Pancreas (tissue), 10 donors: ENCODE measurements at places on chromosomes 2 and 18. TPM values are rescaled to one million over a fixed set of nuclear protein-coding genes. Genes with fewer than 3 reads are reported as not detected.

GATA6 gene
- polyA plus RNA-seq = 20.1 TPM

AKAIN1 gene
- polyA plus RNA-seq = 6.8 TPM

THOC1 gene
- polyA plus RNA-seq = 46.0 TPM

FARSB gene
- polyA plus RNA-seq = 12.1 TPM

CCDC148 gene
- polyA plus RNA-seq = 0.57 TPM

DNA sequence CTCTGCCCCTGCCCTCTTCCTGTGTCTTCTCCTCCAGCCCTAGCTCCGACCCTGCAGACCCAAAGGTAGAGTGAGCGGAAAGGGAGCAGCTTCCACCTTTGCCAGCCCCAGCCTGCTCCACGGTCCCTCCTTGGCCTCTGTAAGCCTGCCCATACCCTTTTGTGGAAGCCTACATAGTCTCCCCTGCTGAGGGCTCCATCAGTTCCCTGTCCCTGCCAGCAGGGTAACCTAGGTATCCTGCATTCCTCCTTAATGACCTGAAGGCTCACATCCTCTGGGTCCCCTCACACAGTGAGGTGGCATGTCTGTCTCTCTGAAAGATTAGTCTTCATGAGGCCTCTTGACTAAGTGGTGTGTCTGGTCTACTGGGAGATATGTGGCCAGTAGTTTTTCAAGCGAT, 20.5 kb upstream of the ACKR3 start:
- no peaks in the 10 kb centered on the region for H3K27me3 ChIP-seq
- no peaks in the 10 kb centered on the region for H3K4me1 ChIP-seq
- no peak overlapping the region for H3K27ac ChIP-seq
- no peaks in the 10 kb centered on the region for H3K36me3 ChIP-seq
- DNase-seq = no peak

DNA sequence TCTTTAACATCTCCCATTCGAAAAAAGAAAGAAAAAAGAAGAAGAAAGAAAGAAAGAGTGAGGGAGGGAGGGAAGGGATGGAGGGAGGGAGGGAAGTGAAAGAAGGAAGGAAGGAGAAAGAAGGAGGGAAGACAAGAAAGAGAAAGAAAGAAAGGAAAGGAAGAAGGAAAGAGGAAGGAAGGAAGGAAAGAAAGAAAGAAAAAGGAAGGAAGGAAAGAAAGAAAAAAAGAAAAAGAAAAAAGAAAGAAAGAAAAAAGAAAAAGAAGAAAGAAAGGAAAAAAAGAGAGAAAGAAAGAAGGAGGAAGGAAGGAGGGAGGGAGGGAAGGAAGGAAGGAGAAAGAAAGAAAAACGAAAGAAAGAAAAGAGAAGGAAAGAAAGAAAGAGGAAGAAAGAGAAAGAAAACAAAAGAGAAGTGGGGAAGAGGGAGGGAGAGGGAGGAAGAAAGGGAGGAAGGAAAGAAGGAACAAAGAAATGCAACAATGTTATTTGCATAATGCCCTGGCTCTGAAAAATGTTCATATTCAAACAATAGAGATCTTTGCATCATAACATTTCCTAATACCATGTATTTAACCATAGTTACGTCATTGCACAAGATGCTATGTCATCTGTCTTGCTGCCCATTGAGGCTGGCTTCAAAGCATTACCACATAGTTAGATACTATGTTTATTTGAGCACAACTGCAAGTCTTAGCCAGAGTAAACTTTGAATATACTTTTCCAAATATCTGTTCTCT, 550.6 kb downstream of the DSC3 start:
- no peaks in the 10 kb centered on the region for H3K27me3 ChIP-seq
- no peaks in the 10 kb centered on the region for H3K4me1 ChIP-seq
- H3K36me3 ChIP-seq = no peaks in the 10 kb centered on the region
- H3K27ac ChIP-seq = no peak overlapping the region

DNA sequence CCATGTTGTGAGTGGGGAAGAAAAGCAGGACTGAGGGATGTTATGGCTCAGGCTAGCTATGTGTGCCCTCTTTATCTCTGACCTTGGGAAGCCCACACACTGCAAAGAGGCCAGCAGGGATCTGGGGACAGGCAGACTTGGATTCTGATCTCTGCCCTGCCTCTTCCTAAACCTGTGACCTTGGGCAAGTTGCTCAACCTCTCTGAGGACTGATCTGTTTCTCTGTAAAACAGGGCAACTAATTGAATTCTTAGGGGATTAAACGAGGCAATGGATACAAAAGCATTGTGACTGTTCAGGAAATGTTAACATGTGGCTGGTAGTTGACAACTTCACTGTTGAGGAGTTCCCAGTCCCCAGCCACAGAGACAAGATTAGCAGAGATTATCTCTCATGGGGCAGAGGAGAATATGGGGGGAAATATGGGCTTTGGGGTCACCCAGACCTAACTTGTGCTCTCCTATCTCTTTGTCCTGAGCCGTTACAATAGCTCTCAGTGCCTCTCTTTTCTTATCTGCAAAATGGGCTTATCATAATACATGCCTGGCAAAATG, 184.7 kb upstream of the GLI2 start:
- H3K4me1 ChIP-seq = peaks cover 28% of the 10 kb centered on the region
- no peak for DNase-seq
- H3K27ac ChIP-seq = no peak overlapping the region
- H3K27me3 ChIP-seq = no peaks in the 10 kb centered on the region
- no peak overlapping the region for H3K4me3 ChIP-seq
- no peaks in the 10 kb centered on the region for H3K36me3 ChIP-seq

DNA sequence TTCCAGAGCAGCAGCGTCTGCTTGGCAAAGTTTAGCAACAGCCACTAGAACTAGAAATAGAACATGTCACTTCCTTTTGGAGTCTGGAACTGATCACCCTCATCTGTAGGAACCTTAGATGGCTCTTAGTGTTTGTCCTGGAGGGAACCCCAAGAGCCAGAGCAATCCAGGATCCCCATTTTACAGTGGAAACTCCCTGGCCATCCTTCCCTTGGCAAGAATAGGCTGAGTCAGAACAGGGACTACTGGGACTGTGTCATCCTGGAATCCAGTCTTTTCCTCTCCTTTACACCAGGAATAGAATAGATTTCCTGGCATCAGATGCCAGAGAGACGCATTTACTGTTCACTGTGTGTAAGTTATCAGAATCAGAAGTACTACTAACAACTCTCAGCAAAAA, 33.2 kb upstream of the GRHL1 start:
- no peaks in the 10 kb centered on the region for H3K27me3 ChIP-seq
- no peaks in the 10 kb centered on the region for H3K4me1 ChIP-seq
- H3K36me3 ChIP-seq = no peaks in the 10 kb centered on the region
- DNase-seq = no peak
- H3K27ac ChIP-seq = no peak overlapping the region

- no peak for DNase-seq
- H3K4me1 ChIP-seq = no peaks in the 10 kb centered on the region
- no peaks in the 10 kb centered on the region for H3K36me3 ChIP-seq
- H3K27me3 ChIP-seq = no peaks in the 10 kb centered on the region
- H3K4me3 ChIP-seq = no peak overlapping the region
These were observed 83.7 kb downstream of the EN1 start for GRCh38 chr2:118763797-118764196.

- H3K4me1 ChIP-seq = no peaks in the 10 kb centered on the region
- DNase-seq = no peak
These were observed 951.9 kb downstream of the TSN start for GRCh38 chr2:122707224-122707824.

- no peaks in the 10 kb centered on the region for H3K27me3 ChIP-seq
- peaks cover 19% of the 10 kb centered on the region for H3K4me1 ChIP-seq
- H3K4me3 ChIP-seq = no peak overlapping the region
- DNase-seq = no peak
- no peak overlapping the region for H3K27ac ChIP-seq
These were observed 274.9 kb upstream of the VWC2L start for GRCh38 chr2:214135966-214136365.

DNA sequence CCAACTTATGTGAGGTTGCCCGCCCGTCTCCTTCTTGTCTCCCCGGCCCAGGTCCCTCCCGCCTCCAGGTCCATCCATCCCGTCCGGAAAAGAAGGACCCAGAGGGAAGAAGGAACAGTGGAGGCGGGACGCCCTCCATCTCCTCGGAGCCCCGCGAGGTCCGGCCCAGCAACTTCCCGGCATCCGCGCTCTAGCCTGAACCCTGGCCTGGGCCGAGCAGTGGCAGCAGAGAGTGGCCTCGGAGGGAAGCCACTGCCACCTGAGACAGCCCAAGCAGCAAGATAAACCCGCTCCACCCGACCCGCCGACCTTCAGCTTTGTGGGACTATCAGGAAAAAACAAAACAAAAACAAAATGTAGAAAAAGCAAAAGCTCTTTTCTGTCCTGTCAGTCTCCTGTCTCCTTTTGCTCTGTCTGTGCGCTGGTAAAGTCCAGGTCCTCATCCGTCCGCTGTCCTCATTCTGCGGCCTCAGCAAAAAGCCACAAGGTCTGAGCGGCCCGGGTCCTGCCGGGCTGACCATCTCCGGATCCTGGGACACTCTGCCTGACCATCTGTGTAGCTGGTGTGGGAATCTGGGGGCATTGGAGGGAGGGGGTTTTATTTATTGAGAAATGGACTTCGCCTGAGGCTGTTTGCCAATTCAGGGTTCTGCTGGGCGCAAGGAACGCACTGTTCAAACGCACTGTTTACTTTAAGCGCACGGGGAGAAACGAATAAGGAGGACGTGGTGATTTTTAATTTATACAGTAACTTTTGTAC, 3.1 kb downstream of the DLX1 start:
- no peaks in the 10 kb centered on the region for H3K4me1 ChIP-seq
- no peaks in the 10 kb centered on the region for H3K36me3 ChIP-seq
- H3K27ac ChIP-seq = no peak overlapping the region

DNA sequence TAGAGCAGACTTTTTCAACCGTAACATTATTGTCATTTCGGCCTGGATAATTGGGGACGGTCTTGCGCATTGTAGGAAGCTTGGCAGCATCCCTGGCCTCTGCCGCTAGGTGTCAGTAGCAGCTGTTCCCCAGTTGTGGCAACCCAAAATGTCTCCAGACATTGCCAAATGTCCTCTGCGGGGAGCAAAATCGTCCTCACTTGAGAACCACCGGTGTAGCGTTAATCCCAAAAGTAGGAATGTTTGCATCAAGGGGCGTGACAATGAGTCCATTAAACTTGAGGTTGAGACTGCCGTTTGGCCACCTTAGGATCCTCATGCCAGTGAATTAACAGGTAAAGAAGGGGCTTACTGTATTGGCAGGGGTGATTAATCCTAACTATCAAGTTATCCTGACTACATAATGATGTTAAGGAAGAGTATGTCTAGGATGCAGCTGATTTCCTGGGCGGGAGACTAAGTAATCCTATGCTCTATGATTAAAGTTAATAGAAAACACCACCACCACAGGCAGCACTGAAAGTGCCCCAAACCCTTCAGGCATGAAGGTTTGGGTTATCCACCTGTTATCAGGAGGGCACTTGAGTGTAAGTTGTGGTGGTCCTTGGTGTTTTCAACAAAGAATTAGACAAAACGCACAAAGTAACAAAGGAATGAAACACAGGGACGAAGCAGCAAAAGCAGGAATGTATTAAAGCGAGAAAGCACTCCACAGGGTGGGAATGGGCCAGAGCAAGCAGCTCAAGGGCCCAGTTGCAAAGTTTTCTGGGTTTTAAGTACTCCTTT, 4.9 kb upstream of the ZC3H8 start:
- H3K36me3 ChIP-seq = no peaks in the 10 kb centered on the region
- H3K27me3 ChIP-seq = no peaks in the 10 kb centered on the region
- H3K27ac ChIP-seq = no peak overlapping the region
- DNase-seq = peak; percentile 69
- H3K4me3 ChIP-seq = no peak overlapping the region
- H3K4me1 ChIP-seq = no peaks in the 10 kb centered on the region

- no peaks in the 10 kb centered on the region for H3K4me1 ChIP-seq
- no peak overlapping the region for H3K27ac ChIP-seq
- no peak for DNase-seq
- no peaks in the 10 kb centered on the region for H3K36me3 ChIP-seq
- no peaks in the 10 kb centered on the region for H3K27me3 ChIP-seq
- no peak overlapping the region for H3K4me3 ChIP-seq
These were observed 70.6 kb downstream of the GDF7 start for GRCh38 chr2:20737505-20737904.

- DNase-seq = no peak
- no peak overlapping the region for H3K27ac ChIP-seq
- H3K36me3 ChIP-seq = no peaks in the 10 kb centered on the region
- H3K4me1 ChIP-seq = no peaks in the 10 kb centered on the region
- no peak overlapping the region for H3K4me3 ChIP-seq
- no peaks in the 10 kb centered on the region for H3K27me3 ChIP-seq
These were observed 84.8 kb upstream of the RASGRP3 start for GRCh38 chr2:33391529-33392255.

DNA sequence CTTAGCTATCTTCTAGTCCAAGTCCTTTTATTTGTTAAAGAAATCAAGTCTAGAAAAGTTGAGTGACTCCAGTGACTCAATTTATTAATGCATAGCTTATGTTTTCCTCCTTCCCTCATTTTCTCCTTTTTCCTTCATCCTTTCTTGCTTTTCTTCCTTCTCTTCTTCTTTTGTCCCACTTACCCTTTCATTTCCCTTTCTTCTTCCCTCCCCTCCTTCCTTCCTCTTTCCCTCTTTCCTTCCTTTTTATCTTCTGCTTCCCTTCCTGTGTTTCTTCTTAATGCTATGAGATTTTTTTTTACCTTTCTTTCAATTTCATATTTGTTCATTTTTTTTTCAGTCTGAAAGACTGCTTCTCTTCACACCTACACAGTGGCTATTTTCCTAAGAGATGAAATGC, 555.5 kb downstream of the PIK3C3 start:
- H3K4me1 ChIP-seq = no peaks in the 10 kb centered on the region
- no peaks in the 10 kb centered on the region for H3K27me3 ChIP-seq
- H3K27ac ChIP-seq = no peak overlapping the region
- no peak overlapping the region for H3K4me3 ChIP-seq
- DNase-seq = no peak
- H3K36me3 ChIP-seq = no peaks in the 10 kb centered on the region
